Gastrocnemius medialis (tissue), 4 donors: ENCODE measurements at places on chromosomes 3 and 15.
A peak's percentile ranks its signal among the peaks of the same experiment; 100 is the strongest.

DNA sequence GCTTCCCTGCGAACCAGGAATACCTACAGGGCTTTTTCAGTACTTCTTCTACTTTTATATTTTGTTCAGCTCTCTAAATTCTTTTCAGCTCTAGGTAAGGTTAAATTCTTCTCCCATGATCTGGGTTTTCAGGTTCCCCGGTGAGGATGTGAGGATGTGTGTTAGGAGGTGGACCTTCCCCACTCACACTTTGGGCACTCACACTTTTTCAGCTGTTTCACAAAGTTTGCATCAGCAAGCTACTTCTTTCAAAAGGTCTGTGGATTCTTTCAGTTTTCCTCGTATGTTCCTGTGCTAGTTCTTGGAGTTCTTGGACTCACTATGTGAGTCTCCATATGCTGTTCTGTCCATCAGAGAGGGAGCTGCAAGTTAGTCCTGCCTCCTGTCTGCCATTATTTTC lies 13.9 kb upstream of the OR5K2 start:
- DNase-seq: no peak

DNA sequence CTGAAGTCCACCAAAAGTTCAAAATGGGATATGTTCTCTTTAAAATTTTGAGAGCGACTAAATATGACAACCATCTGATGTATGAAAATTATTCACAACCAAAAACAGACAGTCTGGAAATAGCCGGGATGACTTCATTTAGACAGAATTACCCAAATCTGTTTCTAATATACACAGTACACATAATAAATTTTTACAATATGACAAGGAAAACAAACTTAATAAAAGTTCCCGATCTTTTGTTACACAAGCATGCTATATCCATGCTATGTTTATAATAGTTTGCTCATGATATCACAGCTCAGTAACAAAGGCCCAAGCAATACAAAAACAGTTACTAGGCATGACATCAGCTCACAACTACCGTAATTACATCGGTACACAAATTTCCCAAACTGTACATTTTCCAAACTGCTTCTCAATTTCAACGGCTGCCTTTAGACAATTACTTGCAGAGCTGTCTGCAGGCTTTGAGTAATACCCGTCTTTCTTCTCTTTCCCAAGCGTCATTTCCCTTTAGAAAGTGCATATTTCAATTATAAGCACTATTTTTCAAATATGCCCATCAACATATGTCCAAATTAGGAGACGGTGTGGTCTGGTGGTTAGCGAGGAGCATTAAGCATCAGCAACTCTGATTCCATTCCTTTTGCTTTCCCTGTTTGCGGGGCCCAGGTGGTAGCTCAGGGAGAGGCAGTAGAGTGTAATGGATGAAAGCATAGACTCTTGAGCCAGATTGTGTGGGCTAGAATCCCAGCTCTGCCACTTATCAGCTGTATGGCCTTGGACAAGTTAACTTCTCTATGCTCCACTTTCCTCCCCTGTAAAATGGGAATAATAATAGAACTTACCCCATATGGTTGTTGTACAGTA lies 481.2 kb downstream of the FOXP1 start:
- no peak for DNase-seq

- DNase-seq: no peak
Observed at GRCh38 chr3:49606427-49606826, 52.1 kb downstream of the BSN start.

GRCh38 chr15:68186671-68187397 lies 18.3 kb downstream of the CALML4 start:
- DNase-seq: no peak

GRCh38 chr3:183792976-183793375 lies 32.4 kb downstream of the MAP6D1 start:
- DNase-seq: no peak

GRCh38 chr3:129824926-129825541 lies 68.5 kb downstream of the TMCC1 start:
- peak; percentile 20 for DNase-seq

DNA sequence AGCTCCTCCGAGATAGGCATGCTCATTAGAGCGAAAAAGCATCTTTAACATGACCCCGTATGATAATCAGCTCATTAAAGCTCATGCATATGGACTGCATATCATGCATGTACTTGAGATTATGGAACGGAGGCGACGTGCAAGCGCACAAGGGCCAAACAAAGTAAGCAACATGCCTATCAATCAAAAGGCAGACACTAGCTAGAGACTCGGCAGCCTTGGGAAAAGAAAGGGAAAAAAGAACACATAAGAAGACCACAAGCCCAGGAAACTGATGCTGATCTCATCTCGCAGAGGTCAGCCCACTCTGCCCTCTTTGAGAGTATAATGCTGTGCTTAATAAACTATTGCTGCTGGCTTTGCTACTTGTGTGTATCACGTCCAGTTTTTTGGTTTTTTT lies 2.6 kb upstream of the ACOX2 start:
- DNase-seq: no peak

DNA sequence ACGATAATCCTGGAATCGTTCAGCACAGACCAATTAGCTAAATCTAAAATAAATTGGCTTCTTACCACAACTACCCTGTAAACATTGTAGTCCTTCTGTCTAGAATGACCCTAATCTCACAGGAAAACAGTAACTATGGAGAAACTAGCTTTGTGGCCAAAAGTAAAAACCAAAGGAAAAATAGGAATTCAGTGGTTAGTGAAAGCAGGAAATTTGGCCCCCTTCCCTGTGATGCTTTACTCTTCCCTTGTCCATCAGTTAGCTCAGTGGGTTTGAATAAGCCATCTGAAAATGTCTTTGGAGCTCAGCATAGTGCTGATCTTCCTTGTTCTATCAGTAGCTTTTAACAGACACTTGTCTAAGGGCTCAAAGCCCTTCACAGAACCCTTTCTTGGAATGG lies 1.6 kb downstream of the NMD3 start:
- no peak for DNase-seq

GRCh38 chr3:30945291-30945690 lies 50.8 kb upstream of the GADL1 start:
- DNase-seq: no peak

- no peak for DNase-seq
Observed at GRCh38 chr3:33441225-33441976, 1.2 kb upstream of the UBP1 start.

DNA sequence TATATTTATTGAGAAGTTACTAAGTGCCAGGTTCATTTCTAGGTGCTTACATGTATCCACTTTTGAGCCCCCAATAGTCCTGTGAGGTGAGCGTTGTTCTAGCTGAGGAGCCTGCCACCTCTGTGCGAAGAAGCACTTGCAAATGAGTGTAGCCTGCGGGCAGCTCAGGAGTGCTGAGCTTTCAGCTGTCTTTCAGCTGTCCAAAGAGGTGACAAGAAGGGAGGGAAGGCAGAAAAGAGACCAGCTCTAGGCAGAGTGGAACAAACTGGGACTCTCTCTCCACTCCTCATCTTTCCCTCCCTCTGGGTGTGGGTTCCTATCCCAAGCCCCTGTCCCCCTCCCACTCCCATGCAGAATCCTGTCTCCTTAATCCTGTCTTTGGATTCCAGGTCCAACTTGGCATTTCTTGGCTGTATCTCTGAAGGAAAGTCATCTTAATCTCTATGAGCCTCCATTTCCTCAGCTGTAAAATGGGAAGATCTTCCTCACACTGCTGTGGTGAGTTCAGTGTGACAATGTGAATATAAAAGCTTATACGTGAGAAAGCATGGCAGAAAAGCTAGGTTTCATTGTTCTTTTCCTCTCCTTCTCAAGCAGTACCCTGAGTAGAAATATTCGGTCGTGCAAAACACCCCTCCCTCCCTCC lies 6.7 kb upstream of the SRP14 start:
- no peak for DNase-seq

DNA sequence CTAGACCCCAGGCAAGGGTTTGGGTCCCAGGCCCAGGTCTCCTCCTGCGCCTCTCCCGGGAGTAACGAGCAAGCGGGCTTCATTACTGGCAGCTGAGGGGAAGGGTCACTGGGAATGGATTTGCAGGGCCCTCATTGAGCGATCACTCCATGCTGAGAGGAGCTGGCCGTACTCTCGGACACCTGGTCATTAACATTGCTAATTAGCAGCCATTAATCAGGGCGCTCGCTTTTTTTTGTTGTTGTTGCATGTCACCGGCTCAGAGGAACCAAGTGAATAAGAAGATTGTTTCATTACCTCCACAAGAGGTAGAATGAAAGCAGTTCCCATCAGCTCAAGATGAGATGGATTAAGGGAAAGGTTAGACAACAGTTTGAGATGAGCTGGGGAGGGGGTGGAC lies 293.0 kb upstream of the ATP11B start:
- DNase-seq: no peak

DNA sequence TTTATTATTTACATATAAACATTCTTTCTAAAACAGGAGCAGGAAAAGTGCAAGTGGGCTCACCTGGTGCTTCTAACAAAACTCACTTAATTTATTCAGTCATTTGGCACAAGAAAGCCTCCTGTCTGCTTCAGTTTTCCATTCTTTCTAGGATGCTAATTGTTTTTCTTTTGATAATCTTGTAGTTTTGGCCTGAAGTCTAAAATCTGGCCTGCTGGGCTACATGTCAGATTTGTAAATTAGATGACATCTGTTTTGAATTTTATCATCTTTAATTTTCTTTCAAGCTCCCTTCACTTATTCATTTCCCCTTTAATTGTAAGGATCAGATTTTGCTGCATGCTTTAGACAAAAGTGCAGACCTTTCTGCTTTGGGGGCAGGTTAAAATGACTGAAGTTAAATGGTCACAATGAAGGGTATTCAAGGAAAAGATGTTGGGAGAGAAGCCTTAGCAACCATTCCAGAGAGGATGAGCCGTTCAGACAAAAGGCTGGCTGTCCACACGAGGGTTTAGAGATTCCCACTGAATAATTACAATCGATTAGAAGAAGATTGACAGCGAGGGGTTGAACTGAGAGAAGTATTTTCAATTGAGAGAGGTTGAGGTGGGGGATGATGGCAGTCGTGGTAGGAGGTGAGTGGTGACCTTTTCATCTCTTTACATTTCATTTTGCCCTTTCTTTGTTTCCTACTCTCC lies 59.9 kb upstream of the PTX3 start:
- DNase-seq: no peak

- DNase-seq: no peak
Observed at GRCh38 chr3:97037294-97037943, 223.0 kb downstream of the EPHA6 start.

- no peak for DNase-seq
Observed at GRCh38 chr3:134357914-134358811, 16.1 kb downstream of the AMOTL2 start.

- DNase-seq: no peak
Observed at GRCh38 chr3:183008800-183009199, 28.5 kb upstream of the DCUN1D1 start.

- DNase-seq: no peak
Observed at GRCh38 chr3:45858809-45859543, 17.1 kb upstream of the LZTFL1 start.

- DNase-seq: no peak
Observed at GRCh38 chr3:195109098-195109657, 161.8 kb downstream of the XXYLT1 start.

- DNase-seq: no peak
Observed at GRCh38 chr3:37435572-37435971, 261.2 kb upstream of the LRRFIP2 start.

GRCh38 chr3:185406121-185406620 lies 43.2 kb downstream of the MAP3K13 start:
- no peak for DNase-seq

GRCh38 chr3:70840106-70840870 lies 527.9 kb upstream of the MDFIC2 start:
- no peak for DNase-seq

- DNase-seq: no peak
Observed at GRCh38 chr15:91909574-91909973, 56.1 kb downstream of the SLCO3A1 start.

- no peak for DNase-seq
Observed at GRCh38 chr3:54777141-54777540, 150.7 kb downstream of the LRTM1 start.

- no peak for DNase-seq
Observed at GRCh38 chr15:63048776-63049665, 6.5 kb downstream of the TPM1 start.

- peak; percentile 59 for DNase-seq
Observed at GRCh38 chr15:37100109-37100965, at the start of gene MEIS2. Gene MEIS2, minus strand, starts transcription at chr15:37100549. Its CDS starts 1,083 bp downstream, at chr15:37099466.

GRCh38 chr3:56954125-56954524 lies 106.3 kb upstream of the SPATA12 start:
- no peak for DNase-seq

DNA sequence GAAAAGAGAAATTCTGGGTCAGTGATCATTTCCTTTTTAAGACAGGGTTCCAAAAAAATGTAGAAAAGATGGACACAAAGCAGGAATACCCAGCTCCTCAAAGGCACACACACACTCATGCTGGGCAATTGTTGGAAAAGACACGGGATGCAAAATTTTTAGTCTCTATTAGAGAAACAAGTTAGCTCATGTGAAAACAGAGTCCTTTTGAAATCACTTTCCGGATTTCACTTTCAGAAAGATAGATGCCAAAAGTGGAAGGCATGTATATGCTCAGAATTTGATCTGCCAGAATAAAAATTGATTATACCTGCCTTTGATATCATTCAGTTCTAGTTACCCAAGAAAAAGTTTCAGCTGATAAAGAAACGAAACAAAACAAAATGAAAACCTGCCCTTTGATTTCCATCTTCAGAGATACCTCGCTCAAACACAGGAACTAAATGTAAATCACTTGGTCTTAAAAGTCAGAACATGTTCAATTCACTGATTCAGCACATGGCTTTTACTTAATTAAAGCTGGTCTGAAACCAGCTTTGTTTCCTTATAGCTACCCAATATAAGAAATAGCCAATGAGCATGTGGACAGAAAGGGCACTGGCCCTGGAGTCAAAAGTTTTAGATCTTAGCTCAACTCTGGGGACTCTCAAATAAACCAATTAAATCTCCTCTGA lies 52.8 kb downstream of the PLD1 start:
- no peak for DNase-seq

- DNase-seq: no peak
Observed at GRCh38 chr3:194447657-194448056, 39.1 kb downstream of the ATP13A3 start.

DNA sequence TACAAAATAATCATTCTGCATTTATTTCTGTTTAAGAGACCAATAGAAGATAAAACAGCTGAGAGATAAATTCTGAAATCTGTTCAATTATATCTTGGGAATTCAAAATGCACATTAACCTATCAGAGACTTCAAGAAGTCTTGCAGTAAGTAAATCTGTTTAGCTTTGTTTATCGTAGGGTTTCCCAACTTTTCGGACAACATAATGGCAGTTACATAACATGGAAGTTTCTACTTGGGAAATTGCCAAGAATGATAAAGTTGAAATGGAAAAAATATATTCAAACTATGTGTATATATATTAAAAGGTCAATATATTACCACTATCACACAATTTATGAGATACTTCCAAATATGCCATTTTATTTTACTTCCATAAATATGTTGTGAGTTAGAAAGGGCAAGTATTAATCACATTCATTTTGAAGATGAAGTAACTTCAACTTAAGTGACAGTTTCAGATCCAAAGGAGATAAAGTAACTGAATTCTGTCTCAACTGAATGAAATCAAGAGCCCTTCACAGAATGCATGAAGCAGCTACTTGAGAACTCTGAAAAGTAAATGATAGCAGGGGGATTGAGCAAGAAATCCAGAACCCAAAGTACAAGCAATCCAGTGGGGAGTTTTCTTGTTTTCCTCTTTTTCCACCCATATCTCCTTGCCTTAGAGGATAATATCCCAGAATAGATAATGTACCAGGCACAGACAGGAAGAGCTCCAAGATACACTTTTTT lies 108.8 kb downstream of the PLOD2 start:
- no peak for DNase-seq
